ENCODE measurements at places on chromosomes 13 and 19.

DNA sequence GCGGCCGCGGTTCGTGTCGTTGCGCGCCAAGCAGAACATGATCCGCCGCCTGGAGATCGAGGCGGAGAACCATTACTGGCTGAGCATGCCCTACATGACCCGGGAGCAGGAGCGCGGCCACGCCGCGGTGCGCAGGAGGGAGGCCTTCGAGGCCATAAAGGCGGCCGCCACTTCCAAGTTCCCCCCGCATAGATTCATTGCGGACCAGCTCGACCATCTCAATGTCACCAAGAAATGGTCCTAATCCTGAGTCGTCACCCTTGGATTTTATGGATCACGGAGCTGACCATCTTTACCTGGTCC, 475 bp downstream of the MRPL57 start:
- DNase-seq: no peak

DNA sequence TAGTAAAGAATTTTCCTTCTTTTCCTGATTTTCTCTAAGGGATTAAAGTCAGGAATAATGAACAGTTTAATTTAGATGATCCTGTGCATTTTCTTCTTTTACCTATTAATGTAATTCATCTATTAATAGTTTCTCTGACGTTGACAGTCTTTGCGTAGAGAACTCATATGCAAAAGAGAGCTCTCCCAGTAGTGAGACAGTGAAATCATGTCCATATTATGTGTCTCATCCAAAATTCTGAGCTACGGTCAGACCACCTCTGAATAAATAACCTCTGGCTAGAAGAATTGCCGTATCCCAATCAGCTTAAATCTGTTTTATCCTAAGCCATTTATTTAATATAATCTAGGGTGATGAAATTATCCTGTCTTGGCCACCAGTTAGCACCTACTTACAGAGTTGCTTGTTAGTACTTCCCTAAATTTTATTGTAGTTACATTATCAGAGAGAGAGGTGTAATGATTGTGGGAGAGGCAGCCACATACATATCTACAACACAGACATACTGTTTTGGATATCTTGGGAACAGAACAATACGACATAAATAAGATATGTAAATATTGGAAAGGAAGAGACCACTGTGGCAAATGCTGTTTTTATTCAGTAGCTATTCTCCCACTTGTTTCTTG, 30.7 kb downstream of the PDS5B start:
- no peak for DNase-seq

DNA sequence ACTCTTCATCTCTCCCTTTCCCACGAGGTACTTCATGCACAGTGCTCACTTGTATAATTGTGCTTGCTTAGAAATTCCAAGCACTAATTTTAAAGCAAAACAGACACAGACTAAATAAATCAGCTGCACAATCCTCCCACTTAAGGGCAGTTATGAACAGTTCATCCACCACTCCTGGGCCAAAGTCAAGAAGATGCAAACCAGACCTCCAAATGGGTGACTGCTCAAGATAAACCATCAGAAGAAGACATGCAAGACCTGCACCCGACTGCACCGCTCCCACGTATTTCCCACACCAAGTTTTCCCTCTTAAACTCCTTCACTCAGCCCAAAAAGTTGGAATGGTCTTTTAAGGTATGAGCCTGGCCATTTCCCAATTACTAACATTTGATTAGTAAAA, 19.9 kb downstream of the ZNF235 start:
- DNase-seq: no peak

- DNase-seq: no peak
These were observed 41.4 kb downstream of the DEDD2 start for GRCh38 chr19:42175952-42176648.

DNA sequence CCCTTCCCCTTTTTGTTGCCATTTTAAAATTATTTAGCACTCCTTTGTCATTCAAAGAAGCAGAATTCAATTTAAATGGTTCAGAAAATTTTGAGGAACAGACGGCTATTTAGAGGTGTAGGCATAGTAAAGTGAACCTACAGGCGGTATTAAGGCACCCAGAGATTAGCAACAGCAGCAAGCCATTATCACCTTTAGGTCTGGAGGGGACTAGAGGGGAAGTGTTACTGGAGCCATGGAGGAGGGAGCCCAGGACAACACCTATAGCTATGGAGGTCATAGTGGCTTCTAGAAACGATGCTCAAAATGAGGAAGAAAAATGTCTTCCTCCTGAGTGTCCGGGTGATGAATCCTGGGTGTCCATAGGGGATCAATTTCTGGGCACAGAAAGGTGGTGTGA, 25.8 kb upstream of the MBNL2 start:
- no peak for DNase-seq

DNA sequence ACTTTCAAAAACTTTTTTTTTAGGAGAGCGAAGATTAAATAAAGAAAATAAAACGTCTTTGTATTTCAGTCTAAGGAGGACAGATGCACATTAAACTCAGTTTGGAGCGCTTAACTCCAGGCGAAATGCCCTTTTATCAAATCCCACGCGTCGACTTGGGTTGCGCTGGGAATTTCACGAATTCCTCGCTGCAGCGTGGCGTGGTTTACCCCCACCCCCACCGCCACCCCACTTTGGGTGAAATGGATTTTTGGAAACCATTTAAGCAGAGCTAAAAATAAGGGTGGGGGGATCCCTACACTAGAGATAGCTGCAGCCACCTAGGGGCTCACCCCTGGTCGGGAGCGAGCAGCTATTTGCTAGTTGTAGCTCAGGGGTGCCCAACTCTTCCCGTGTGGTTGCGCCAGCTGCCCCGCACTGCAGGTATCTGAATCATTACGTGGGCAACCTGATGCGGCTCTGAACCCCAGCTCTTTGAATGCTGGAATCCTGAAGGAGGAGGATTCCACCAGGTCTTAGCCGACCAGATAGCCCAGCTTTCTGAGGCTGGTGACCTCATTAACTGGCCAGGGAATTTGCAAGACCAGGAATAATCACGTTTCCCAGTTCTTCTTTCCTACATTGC, 6.5 kb upstream of the TSHZ3 start:
- no peak for DNase-seq

DNA sequence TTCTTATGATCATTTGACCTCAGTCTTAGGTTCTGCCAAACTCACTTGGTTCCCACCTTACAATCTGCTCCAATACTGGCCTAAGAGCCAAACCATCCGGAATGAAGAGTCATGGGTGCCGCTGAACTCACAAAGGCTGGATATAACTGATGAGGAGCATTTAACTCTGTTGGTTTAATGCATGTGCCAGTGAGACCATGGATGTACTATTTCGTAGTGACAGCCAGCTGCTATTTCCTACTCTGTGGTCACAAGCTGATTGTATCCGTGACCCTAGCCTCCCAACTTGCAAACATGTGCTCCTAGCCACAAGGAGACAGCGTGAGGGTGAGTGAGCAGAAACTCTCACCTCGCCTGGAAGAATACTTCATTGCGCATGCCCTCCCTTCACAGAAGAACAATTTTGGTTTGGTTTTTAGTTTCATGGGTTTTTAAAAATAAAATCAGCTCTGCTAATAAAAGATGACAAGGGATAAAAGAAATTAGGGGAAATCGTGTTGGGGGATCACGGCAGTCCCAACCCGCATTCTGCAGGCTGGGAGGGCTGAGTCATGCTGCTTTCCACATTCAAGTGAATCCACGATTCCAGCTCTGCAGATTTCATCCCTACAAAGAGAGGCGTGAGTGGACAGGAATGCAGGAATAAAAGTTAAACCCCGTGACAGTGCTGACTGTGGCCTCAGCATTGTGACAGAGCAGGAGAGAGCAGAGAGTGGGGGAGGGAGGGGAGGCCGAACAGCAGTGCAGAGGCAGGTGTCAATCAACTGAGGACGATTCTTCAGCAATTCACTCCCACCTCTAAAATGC, 66.8 kb upstream of the RAP2A start:
- DNase-seq: no peak

DNA sequence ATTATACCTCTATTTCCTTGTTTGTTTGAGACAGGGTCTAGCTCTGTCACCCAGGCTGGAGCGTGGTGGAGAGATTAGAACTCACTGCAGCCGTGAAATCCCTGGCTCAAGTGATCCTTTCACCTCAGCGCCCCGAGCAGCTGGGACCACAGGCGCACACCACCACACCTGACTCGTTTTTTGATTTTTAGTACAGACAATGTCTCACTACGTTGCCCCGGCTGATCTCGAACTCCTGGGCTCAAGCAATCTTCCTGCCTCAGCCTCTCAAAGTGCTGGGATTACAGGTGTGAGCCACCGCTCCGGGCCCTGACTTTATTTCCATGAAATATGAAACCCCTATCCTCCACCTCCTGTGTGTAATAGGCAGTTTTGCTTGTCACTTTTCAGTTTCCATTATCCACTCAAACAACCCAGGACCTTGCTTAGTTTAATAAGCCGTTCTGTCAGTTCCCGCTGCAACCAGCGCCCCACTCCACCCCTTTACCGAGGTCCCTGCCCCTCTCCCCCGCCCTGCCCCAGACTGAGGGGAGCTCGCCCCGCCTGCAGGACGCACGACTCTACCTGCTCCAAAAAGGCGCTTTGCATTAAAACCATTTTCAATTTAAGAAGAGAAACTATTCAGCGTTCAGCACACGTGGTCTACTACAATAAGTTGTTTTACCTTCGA, 16.9 kb downstream of the ZNF816 start:
- DNase-seq: no peak

DNA sequence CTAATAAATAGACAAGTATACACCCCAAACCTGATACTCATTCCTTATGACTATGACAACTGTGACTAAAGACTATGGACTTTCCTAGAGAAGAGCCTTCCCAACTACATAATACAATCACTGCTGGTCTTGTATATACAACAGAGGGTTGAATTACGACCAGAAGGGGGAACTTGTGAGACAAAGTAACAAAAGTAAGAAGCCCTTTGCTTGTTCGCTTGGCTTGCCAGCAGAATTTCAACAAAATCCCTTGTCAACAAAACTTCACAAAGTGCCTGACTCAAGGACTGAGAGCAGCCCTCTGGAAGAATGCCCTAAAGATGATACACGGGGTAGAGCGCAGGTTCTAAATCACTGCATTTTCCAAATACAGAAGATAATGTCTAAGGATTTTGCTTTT, 99.4 kb downstream of the WASF3 start:
- no peak for DNase-seq

GRCh38 chr19:472005-472858, 11.4 kb upstream of the SHC2 start:
- no peak for DNase-seq

- DNase-seq: no peak
These were observed 10.6 kb downstream of the NCLN start for GRCh38 chr19:3196064-3196932.

GRCh38 chr13:44969551-44970484, 19.5 kb downstream of the NUFIP1 start:
- DNase-seq: no peak

- DNase-seq: no peak
These were observed 64.5 kb upstream of the SLC10A2 start for GRCh38 chr13:103130681-103131210.

DNA sequence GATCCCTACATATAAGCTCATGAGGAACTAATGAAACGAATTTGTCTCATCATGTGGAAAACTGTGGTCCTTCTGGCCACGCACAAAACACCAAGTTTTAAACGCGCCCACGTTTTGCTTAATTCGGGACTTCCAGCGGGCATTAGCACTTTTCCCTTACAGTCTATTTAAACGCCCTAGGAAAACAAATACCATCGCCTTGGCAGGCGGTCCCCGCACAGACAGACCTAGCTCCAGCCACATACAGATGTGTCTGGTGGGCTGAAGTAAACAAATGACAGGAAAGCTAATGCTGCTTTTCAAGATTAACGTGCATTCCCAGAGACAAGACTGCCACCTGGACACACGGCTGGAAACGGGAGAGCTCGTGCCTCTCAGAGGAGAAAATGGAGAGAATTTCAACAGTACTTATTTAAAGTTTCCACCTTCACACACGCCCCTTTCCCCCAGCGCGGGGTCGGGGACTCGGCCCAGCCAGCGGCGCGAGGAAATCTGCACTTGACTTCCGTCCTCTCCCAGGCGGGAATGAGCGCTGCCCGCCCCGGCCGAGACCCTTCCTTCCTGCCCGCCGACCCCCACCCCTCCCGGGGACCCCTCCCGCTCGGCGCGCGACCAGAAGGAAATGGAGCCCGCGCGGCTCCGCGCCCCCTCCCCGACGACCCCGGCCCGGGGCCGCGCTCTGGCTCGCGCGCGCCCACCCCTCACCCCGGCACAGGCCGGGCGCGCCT, 931 bp downstream of the USP12 start:
- peak; percentile 37 for DNase-seq

- DNase-seq: no peak
These were observed 184.9 kb downstream of the PTPRS start for GRCh38 chr19:5155586-5156210.

- no peak for DNase-seq
These were observed 85.9 kb downstream of the TSHZ3 start for GRCh38 chr19:31263328-31263727.
